ENCODE measurements at places on chromosomes 2 and 18.

DNA sequence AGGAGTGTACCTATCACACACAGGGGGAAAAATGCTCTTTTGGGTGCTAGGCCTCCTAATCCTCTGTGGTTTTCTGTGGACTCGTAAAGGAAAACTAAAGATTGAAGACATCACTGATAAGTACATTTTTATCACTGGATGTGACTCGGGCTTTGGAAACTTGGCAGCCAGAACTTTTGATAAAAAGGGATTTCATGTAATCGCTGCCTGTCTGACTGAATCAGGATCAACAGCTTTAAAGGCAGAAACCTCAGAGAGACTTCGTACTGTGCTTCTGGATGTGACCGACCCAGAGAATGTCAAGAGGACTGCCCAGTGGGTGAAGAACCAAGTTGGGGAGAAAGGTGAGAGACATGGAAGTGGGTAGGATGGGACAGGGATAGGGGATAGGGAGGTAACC lies 12.2 kb downstream of the DHRS9 start:
- no peak for DNase-seq

DNA sequence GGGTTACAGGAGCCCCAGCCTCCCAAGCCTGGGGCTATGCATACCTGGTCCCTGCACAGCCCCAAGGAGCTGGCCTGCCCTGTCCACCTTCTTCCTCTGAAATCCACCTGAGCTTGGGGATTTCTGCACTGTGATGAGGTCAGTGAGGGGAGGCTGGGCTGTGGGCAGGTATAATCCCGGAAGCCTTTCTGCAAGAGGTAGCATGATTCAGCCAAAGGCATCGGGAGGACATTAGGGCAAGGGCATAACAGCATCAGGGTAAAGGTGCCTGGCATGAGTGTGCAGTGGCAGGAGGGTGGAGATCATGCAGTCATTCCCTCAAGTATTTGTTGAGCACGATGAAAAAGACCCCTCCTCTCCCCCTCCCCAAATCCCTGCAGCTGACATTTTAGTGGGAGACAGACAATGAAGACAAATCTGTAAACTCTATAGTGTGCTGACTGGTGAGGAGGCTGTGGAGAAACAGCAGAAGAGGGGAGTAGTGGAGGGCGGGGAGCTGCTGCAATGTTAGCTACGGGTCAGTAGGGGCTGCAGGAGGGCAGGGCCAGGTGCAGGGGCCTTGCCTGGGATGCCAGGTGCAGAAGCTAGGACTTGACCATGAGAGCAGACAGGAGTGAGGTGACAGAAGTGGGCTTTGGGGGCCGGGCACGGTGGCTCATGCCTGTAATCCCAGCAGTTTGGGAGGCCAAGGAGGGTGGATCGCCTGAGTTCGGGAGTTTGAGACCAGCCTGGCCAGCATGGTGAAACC lies 18.7 kb downstream of the ZFP36L2 start:
- no peak for DNase-seq

DNA sequence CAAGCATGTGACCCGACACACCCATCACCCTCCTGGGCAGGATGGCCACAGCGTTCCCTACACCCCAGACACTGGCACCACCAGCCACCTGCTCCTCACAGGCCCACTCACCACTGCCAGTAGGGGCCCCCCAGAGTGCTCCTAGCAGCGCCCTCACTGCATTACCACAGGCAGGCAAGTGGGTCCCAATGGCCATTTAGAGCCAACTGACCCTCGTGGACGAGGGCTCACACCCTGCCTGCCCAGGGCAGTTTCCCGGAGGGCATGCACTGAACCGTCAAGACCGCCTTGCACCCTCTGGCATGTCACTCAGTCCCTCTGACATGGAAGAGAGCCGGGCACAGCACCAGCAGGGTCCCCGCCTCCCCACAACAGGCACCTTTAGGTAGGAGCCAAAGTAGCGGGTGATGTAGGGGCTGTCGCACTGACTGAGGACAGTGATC lies 7.3 kb downstream of the STK25 start:
- no peak for DNase-seq

- no peak for DNase-seq
Measured at GRCh38 chr2:123366239-123366837, 658.7 kb upstream of the CNTNAP5 start.

- DNase-seq: no peak
Measured at GRCh38 chr18:79628416-79629248, 51.0 kb upstream of the CTDP1 start.

DNA sequence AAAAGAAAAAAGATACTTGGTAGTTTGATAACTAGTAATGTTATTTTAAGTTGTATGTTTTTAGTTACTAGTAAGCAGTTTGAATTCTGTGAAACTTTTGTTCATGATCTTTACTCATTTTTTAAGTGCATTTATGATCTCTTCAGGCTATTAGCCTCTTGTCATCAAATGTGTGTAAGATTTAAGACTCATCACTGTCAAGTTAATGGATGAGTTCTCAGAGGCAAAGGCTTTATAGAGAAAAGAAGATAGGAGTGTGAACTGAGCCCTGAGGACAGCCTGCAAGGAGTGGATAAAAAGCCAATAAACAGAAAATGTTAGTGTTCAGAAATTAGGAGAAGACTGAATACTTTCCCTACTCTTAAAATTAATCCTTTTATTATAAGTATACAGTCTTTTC lies 13.5 kb downstream of the NDUFV2 start:
- DNase-seq: no peak

DNA sequence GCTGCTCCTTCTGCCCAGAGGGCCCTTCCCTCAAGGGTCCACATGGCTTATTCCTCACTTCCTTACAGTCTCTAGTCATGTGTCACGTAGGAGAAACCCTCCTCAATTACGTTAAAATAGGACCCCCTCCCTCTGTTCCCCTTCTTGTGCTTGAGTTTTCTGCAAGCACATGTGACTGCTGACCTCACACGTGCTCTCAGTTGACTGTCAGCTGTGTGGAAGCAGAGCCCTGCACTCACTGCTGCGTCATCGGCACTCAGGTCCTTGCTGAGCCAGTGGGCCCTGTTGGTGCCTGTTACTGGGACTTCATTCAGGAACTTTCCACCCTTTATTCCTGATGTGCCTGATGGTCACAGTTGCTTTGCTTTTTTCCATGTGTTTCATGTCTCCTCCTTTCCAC lies 11.1 kb downstream of the ATG16L1 start:
- DNase-seq: no peak

GRCh38 chr2:217683106-217683870 lies 319.5 kb downstream of the TNS1 start:
- no peak for DNase-seq

DNA sequence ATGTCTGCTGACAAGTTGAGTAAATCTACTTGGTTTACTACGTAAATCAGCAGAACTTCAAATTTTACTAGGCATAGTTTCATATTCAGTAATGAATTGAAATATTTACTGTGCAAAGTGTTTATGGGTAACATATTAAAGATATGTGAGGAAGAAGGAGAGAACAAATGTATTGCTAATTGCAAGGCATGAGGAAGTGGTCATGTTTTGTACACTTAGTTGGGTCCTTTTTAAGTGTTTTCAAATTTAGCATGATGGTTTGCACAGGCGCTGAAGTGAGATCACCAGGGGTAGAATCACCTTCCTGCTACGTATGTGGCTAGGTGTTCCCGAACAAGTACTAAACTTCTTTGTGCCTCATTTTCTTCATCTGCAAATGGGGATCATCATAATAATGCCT lies 1534.4 kb downstream of the LRP1B start:
- no peak for DNase-seq

DNA sequence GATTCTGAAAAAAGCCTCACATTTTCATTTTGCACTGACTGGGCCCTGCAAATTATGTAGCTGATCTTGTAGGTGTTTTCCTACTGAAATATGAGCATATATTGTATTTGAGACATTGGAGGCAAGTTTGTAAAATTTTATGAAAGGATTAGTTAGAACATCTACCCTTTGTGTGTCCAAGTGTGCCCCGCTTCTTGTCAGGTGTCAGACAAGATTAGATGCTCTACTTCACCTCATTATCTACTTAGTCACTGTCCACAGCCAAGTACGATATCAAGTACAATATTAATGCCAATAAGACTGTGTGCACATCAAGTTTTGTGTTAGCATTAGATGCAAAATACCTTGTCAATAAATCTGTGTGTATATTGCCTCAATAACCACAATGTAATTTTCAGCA lies 67.8 kb upstream of the RPRM start:
- no peak for DNase-seq

GRCh38 chr2:21396252-21396651 lies 272.5 kb downstream of the TDRD15 start:
- DNase-seq: no peak
